ENCODE measurements at places on chromosomes 5 and 9.

DNA sequence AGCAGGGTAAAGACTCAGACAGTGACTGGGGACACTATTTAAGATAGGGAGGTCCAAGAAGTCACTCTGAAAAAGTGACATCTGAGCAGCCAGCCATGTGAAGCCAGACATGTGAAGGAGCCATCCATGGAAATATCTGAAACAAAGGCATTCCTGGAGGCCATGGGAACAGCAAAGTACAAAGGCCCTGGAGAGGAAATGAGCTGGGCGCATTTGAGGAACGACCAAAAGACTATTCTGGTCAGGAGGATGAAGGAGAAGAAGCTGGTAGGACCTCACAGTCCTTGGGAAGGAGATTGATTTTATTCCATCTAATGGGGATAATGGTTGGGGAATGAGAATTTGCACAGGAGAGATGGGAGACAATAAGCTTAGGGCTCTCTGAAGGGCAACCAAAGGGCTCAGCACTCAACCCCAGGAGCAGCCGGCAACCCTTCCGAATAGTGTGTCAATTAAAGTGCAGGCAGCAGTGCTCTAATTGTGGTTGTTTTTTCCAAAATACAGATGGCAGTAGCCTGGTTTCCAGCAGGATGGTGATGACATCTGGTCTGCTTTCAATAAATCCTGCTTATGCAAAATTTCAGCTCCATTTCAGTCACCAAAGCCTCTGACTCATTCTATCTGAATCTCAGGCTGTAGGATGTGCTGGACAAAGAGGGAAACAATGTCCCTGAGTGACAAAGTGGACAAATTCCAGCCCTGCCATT lies 26.7 kb downstream of the FOXI1 start:
- DNase-seq = no peak

GRCh38 chr9:96152550-96152949 lies 149.4 kb downstream of the HSD17B3 start:
- DNase-seq = no peak

DNA sequence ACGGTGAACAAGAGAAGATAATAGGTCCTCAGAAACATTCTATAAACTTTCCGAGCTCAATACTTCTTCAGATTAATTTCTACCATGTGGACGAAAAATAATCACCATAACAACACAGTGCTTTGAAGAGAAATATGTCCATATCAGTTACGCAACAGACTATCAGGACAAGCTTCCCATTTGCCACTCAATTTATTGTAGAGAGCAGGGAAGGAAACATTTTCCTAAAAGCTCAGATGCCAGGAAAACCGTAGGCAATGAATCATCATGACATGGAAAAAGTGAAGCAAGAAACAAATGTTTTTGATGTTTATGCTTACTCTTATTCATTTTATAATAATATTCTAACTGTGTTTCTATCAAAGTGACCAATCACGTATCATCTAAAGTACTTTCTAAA lies 87.6 kb downstream of the S1PR3 start:
- DNase-seq = no peak

GRCh38 chr9:68913054-68913453 lies 100.9 kb downstream of the PRKACG start:
- DNase-seq = no peak

DNA sequence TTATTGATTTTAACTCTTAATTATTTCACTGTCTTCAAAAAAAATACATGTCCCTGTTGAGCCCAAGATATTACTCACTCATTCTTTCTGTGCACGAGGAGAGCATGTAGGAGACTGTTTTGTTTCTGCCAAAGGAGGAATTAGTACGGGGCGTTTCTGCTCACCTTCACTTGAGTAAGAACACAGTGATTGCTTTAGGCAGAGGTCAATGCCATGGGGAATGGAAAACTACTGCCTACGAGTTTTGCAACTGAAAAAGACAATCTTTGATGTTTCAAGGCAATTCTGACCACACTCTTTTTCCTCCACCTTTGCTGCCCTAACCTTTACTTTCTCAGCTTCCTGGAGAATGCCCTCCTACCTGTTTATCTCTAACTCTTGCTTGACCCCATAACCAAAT lies 109.4 kb downstream of the CCDC192 start:
- DNase-seq = no peak

DNA sequence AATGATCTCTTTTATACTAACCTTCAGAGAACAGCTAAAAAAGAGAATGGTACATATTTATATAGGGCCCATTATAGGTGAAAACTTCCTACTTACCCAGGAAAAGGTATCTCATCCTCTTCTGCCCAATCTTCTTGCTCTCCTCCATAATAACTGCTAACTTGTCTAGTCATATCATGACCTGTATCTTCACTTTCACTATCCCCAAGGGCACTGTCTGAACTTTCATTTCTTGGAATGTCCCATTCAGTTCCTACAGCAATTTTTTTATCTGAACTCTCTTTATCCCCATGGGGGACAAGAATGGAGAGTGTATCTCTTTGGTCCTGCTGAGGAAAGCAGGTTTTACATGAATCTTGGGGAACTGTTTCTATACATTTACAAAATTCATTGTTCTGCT lies 36.4 kb upstream of the RAPGEF6 start:
- DNase-seq = no peak

DNA sequence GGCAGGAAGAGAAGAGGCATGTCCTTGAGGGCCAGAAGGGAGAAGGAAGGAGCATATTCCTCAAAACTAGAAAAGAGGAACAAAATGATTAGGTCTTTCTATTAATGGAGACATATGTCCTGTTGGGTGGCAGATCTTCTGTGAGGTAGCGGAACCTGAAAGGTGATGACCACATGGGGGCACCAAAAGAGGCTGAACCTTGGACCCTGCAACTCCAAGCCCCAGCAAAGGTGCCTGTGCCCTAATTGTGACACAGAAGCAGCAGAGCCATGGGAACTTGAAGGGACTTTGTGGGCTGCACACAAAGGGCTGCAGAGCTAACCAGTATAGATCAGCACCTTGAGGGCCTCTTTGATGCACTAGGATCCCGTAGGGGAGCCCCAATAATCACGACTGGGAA lies 158.0 kb downstream of the BAAT start:
- no peak for DNase-seq

DNA sequence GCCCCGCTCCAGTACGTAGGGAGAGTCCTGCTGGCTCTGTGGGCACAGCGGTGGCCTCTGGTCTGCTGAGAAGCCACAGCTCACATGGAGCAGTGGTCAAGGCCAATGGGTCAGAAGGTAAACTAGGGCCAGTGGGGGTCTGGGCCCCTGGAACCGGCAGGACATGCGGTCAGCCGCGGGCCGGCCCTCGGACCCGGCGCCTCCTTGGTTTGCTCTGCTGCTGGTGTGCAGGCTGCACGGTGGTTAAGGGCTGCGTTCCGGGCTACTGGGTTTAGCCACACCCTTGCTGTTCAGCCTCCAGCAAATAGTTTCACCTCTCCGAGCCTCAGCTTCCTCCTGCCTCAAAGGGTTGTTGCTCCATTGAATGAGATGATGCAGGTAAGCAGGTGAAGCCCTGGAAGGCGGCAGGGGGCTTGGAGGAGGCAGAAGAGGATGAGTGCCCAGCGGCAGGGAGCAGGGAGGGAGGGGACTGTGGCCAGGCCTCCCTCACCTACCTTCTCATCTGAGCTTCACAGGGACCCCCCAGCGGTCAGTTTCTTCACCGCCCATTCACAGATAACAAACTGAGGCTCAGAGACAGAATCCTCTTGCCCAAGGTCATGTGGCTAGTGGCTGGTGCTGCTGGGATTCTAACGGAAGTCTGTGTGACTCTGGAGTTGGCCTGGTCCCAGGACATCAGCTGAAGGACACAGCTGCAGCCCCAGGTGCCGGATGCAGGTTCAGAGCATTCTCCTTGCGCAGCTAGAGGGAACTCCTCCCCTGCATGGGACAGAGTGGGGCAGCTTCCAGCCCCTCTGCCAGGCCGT lies 3.7 kb upstream of the COL5A1 start:
- no peak for DNase-seq

DNA sequence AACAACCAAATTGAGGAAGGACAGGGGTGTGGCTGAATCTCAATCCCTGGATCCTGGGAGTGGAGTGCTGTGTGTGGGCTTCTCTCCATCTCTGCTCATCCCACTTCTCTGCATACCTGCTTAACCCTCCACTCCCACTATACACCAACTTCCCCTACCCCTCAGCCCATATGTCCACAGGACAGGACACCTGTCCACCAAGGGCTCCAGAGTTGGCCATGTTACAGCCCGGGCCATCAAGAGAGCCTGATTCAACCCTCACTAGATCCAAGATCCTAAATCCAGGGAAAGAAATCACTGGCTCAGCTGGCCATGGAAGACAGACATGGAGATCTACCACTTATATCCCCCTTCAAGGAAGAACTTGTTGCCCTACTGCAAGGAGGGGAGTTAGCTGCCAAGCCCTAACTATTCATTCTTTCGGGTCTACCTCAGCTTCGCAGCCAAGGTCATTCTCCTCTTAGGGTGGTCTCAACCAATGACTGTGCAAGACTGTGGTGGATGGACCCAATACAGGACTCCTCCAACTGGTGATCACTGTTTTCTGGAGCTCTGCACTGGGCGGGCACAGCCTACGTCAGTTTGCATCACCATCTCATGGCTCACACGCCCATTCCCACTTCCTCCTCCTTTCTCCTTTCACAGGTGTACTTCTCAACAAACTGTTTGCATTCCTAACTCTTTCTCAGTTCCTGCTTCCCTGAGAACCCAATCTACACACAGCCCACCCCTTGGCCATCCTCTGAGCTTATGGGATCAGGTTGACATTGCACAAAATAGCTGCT lies 53.7 kb upstream of the ZBTB43 start:
- DNase-seq = no peak

DNA sequence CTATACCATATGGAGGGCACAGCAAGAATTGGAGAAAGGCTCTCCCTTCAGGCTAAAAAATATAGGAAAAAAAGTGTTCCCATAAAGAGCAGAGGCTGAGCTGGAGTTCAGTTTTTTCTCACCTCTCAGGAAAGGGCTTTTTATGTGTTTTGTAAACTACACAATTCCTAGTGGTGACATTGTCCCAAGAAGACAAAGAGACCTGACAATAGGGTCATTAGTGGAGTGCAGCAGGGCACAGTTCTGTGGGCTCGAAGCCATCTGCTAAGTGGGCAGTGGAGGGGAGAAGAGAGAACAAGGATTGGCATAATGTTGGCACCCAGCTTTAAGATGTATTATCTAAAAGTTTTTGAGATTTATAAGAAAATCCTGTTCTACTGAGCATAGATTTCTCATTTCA lies 162.5 kb downstream of the HCN1 start:
- no peak for DNase-seq

DNA sequence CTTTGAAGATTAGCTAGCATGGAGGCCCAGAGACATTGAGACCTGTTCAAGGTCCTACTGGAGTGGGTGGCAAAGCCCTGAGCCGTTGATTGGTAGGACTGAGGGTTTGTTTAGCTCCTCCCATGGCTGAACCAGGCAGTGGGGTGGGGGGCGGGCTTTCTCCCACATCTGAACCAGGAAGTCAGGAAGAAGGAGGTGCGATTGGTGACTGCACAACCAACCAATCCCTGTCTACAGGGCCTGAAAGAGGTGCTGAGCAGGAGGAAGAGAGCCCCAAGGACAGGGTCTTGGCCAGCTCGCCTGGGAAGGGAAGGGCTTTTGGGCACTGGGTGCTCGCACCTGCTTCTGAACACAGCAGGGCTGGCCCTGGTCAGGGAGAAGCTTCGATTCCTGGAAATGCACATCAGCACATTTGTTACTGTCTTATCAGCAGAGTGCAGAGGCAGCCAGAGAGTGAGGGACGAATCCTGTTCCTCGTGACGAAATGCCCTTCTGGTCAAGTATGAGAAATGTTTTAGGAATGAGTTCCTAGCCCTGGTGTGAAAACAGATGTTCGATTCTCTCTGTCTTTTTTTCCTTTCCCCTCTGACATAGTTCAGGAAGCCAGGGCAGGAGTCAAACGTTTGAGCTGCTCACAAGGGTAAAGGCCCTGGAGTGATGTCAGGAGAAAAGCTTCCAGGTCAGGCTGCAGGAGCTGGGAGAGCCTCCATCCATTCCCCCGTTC lies 294.8 kb upstream of the KLF4 start:
- DNase-seq = no peak

DNA sequence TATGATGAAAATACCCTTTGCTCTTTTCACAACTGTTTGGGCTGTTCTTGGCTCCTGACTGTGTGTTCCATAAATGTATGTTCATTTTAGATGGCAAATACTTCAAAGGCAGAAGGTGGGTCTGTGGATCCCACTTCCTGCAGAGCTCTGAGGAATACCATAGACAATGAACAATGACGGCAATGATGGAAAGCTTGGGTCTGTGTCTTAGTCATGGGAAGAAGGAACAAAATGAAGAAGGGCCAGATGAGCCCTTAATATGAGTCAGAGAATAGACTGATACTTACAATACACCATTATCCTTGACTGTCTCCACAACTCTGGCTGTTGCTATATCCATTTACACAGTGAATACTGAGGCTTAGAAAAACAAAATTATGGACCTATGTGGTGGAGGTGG lies 126.0 kb downstream of the SLIT3 start:
- no peak for DNase-seq

- DNase-seq = no peak
These were observed 73.2 kb upstream of the PIP5K1B start for GRCh38 chr9:68631811-68632210.

GRCh38 chr9:13027879-13028278 lies 251.6 kb downstream of the MPDZ start:
- no peak for DNase-seq

DNA sequence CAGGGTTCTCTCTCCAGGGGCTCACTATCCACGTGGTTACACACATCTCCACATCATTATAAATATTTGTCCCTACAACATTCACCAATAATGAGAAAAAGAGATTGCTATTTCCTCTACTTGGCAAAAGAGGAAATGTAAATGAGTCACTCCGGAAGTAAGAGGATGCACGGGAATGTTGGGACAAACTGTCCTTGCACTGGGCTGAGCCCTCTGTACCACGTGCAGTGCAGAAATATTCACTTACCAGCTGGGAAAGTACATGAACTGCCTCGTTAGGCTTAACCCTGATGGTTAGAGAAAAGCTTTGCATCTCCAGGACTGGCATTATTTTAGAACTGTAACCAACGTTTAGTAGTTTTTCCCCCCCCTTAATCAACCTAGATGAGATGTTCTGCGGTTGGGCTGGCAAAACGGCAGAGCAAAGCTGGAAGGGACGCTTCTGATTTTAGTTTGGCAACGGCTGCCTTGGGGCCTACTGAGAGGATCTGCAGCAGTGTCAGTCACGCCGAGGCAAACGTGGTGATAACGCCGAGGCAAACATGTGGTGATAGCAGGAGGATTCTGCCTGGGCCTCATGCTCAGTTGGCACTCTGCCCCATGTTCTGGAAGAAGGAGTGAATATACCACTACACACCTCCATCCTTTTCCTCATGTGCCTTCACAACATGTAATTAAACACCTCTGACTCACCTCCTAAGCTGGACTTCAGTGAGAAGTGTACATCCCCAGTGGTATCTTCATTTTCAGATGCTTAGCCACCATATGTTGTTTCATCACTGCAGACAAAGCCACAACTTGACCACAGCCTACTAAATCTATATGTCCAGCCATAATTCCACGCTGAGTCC lies 661.4 kb upstream of the KLF4 start:
- DNase-seq = no peak

- no peak for DNase-seq
These were observed 10.7 kb downstream of the AGTPBP1 start for GRCh38 chr9:85730916-85731630.

- no peak for DNase-seq
These were observed 30.2 kb upstream of the PITX1 start for GRCh38 chr5:135064235-135064570.

All from activated CD4-positive, alpha-beta T cell treated with anti-CD3 and anti-CD28 coated beads, Interleukin-2, amount 50 U/mL, for 24 hours (primary cell).